ENCODE measurements at places on chromosomes 5 and 9.

DNA sequence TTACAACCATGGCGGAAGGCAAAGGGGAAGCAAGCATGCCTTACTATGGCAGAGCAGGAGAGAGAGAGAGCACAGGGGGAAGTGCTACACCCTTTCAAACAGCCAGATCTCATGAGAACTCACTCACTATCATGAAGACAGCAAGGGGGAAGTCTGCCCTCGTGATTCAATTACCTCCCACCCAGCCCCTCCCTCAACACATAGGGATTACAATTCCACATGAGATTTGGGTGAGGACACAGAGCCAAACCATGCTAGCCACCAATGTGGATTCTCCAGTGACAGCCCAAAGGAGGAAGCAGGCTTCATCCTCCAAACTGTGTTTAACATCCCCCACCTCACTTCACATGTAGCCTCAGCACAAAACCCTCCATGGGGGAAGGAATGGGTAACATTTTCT is 563.7 kb downstream of the CDK5RAP2 start:
- no peak for DNase-seq

GRCh38 chr9:121313458-121314152 is 45.6 kb downstream of the GSN start:
- no peak for DNase-seq

DNA sequence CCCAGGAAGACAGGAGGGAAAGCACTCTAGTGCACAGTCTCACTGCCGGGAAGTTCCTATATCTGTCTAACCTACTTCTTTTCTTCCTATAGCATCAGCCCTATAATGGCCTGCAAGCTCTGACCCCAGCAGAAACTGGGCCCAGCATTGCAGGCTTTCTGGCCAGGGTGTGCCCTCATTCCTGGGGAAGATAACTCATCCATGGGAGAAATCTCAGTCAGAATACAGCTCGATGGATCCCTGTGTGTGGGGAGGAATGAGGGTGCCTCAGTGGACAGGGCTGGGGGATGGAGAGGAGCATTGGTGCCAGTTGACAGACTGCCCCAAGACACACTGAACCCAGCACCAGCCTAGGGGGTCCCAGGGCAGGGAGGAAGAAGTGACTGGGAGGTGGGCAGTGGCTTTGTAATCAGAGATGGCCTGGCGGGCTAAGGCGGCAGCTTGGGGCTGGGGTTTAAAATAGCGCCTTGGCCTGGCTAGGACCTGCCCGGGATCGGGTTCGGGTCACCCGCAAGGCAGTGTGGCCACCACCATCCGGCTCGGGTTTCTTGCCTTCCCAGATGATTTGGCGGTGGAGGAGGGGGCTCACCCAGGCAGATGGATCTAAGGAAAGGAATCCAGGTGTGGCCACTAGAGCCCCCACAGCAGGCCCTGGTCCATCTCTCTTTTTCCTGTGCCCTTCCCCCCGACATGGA is 7.6 kb upstream of the CXXC5 start:
- no peak for DNase-seq

- no peak for DNase-seq
Measured at GRCh38 chr5:77885519-77885918, 109.4 kb upstream of the TBCA start.

GRCh38 chr5:53874409-53874808 is 314.0 kb downstream of the NDUFS4 start:
- DNase-seq = no peak

DNA sequence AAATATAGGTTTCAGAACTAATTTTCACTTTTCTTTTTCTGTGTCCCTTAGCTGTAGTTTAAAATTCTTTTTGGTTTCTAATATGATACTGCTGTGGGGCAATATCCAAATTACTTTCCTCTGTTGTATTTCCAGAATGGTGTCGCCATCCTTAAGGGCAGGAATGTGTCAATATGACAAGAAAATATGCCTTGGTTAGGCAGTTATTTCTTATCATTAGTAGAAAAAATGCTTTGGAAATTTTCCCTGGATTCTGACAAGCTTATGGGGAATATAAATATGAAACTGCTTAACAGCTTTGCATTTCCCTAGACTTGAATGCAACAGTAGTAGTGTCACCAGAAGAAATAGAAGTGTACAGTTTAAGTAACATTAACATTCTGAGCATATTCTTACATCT is 29.4 kb downstream of the ANKRD34B start:
- DNase-seq = no peak

DNA sequence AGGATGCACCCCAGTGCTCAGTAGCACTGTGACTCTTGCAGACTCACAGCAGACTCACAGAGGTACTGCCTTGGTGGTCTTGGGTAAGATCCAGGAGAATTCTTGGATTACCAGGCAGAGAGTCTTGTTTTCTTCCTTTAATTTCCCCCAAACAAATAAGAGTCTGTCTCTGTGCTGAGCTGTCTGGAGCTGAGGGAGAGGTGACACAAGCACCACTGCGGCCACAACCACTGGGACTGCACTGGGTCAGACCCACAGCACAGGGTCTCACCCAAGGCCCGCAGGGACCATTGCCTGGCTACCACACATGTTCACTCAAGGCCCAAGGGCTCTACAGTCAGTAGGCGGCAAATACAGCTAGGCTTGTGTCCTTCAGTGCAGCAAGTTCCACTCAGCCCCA is 11.4 kb upstream of the YTHDC2 start:
- no peak for DNase-seq

DNA sequence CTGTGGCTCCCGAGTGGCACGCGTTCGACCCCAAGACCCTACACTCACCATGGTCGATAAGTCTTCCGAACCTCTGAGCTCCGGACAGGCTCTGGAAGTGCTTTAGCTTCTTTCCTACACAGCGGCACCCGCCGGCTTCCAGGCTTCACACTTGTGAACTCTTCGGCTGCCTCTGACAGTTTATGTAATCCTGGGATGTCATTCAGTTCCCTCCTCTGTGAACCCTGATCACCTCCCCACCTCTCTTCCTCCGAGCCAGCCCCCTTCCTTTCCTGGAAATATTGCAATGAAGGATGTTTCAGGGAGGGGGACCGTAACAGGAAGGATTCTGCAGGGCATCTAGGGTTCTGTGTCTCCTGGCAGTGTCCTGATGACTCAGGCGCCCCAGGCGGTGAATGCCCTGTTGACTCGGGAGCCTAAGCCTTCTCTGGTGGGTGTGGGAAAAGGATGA is at the start of gene CD14:
Gene CD14, minus strand, starts transcription at position 155 of the 451 bp plus-strand sequence. Its CDS starts 104 bp downstream, at position 51.
- DNase-seq = no peak

DNA sequence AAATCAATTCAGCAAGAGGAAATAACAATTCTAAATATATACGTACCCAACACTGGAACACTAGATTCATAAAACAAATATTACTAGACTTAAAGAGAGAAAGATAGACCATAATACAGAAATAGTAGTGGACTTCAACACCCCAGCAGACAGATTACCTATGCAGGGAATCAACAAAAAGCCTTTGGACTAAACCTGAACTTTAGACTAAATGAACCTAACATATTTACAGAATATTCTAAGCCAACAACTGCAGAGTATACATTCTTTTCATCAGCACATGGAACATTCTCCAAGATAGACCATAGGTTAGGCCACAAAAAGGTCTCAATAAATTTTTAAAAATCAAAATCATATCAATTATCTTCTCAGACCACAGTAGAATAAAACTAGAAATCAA is 32.9 kb upstream of the BARX1 start:
- DNase-seq = no peak

DNA sequence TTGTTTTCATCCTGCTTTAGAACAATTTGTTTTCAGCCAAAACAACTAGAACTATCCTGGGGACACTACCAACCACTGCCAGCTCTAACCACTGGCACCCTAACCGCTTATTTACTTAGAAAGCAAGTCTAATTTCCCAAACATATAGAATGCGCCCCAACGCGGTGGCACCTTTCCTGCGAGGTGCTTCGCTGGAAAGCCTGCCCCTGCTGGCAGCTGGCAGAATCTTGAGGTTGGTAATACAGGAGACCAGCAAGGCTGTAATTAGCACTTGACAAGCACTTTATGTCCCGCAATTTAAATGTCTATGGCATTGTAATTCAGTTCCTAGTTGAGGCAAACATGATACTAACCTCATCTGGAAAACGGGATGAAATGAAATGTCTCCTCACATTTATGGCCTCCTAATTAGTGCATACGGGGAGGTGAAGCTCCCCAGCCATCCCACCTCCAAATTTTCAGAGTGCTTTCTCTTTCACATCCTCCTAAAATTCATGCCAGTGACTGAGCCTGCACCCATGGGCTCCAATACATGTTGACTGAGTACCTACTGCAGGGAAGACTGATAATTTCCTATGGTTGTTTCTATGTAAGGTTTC is 30.4 kb downstream of the GABBR2 start:
- DNase-seq = no peak

DNA sequence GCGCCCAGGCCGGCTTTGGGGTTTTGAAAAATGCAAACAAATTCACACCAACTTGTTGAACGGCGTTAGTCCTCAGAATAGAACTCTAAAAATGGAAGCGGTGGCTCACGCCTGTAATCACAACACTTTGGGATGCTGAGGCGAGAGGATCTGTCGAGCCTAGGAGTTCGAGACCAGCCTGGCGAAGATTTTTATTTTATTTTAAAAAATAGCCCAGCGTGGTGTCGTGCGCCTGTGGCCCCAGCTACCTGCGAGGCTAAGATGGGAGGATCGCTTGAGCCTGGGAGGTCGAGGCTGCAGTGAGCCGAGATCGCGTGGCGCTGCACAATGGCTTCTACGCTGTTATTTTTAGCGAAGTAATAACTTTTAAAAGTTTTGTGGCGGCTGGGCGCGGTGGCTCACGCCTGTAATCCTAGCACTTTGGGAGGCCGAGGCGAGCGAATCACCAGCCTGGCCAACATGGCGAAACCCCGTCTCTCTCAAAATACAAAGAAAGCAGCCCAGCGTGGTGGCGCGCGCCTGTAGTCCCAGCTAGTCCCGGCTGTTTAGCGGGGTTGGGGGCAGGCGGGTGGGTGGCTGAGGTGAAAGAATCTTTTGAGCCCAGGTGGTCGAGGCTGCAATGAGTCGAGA is 694 bp upstream of the PLIN2 start:
- peak; percentile 8 for DNase-seq

DNA sequence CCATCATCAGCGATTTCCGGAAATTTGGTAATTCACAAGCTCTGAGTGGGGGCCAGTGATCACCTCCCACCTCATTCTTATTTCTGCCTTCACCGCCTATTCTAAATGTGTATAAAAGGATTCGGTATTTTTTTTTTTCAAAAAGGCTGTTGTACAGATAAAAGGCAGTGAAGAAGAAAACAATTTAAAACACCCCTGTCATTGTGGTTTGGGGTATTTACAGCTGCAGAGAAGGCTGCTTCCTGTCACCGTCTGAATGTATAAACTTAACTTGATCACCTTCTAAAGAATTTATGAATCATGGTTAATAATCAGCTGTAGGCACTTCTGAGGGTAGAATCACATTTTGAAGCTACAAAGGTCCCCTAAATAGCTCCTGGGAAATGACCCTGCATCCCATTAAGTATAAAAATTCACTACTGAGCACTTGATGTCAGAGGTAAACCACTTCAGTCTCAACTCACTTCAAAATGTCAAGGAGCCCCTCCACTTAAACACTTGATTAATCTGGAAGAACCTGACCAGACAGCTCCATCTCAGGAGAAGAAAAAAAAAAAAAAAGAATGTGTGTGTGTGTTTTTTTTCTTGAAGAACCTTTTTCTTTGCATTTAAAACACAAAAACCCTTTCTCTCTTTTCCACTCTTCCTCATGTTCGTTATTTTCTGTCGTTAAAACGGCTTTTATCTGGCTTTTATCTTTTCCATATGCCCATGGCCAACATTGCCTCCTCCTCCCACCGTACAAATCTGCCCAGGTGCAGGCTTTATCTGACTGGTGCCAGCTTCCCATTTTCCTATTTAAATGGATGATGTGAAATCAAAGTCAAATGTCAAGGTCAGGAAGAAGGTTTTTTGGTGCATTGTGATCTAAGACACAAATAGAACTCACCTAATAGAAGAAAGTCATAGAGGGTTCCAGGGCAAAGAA is 291.2 kb downstream of the IRX1 start:
- no peak for DNase-seq

DNA sequence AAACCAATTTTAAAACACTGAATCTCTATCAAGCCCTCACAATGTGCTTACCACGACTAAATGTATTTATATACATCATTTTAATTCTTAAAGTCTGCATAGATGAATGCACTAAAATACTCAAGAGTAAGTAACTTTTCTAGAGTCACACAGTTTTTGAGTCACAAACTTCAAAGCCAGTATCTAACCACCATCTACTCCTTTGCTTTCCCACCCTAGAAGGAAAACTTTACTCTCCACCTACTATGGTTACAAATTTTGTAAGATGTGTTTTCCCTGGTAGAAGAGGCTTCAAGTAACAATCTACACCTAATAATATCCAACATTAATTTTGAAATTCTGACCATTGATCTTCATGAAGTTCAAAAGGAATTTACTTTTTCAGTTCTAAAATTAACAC is 18.7 kb downstream of the ZFAND5 start:
- no peak for DNase-seq

- no peak for DNase-seq
Measured at GRCh38 chr9:23938908-23939307, 112.9 kb upstream of the ELAVL2 start.

DNA sequence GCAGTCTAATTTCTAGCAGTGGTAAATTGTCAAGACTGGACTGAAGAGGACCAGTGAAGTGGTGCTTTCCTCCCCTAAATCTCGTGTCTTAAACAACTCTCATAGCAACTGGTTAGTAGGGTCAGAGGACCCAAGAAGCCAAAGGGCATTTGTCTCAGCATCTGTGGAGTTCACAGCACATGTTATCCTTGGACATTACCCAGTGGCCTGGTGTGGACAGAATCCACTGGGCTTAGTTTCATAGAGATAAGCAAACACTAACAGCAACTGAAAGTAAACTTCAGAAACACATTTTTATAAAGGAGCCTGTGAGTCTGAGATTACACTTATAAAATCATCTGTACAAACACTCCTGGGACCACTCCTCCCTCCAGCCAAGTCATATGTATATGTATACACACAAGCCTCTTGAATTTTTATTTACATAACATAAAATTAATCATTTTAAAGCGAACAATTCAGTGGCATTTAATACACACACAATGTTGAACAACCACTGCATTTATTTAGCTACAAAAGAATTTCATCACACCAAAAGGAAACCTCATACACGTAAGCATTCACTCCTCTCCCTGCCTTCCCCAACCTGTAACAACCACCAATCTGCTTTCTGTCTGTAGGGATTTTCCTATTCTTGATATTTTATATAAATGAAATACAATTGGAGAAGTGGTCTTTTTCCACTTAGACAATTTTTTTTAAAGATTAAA is 457.8 kb downstream of the RASEF start:
- no peak for DNase-seq

Measured in activated naive CD4-positive, alpha-beta T cell (primary cell).